H1 (cell line): ENCODE measurements at places on chromosomes 11 and 22. TPM values are rescaled to one million over a fixed set of nuclear protein-coding genes. Genes with fewer than 3 reads are reported as not detected.

DNA sequence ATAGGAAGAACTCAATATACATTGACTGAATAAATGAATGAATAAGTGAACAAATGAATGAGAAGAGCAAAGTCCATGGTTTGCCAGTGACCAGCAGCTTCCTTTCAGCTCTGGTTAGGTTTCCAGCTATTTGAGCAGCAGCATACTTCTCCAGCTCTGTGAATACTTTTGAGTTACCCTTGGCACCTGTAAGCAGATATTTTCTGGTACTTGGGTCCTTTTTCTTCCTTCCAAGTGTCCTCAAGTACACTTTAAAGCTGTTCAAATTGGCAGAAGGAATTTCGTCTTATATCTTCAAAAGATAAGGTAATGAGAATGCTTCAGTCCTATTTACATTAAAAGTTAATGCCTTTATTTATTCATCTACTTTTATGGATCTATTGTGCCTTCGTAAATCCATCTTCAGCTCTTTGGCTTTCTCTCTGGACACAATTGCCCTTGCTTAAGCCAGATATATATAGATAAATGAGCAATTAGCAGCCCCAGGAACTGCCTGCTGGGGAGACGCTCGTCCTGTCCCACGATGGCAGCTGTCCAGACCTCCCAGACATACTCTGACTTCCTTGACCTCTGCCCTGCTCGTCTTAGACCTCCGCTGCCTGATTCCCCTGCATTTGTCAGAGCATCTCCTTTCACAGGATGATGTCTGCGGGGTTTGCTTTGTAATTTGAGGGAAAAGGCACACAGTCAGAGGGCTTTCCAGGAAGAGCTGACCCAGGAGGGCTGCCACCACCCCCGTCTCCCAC is 926.3 kb downstream of the OPCML start:
- H3K27ac ChIP-seq = no peak overlapping the region
- H3K4me1 ChIP-seq = no peaks in the 10 kb centered on the region
- H3K36me3 ChIP-seq = no peaks in the 10 kb centered on the region
- no peak for DNase-seq

IL17REL gene
- 0.08 and 0.20 TPM in 2 replicates for total RNA-seq

MRGPRX4 gene
- total RNA-seq = not detected in 2 replicates

KCNJ5 gene
- not detected in 2 replicates for total RNA-seq

- H3K4me1 ChIP-seq = no peaks in the 10 kb centered on the region
- no peak overlapping the region for H3K4me3 ChIP-seq
- no peaks in the 10 kb centered on the region for H3K36me3 ChIP-seq
- DNase-seq = no peak
- no peak overlapping the region for H3K27ac ChIP-seq
These were observed 38.1 kb upstream of the OPCML start for GRCh38 chr11:133570376-133570775.

POTEH gene
- total RNA-seq = not detected in 2 replicates

- peak overlapping the region; percentile 44 for H3K4me3 ChIP-seq
- H3K27ac ChIP-seq = no peak overlapping the region
- no peaks in the 10 kb centered on the region; the same call in 1 of the 2 replicates for H3K36me3 ChIP-seq
- H3K27me3 ChIP-seq = no peaks in the 10 kb centered on the region
- peak; percentile 85 for DNase-seq
- peaks cover 24% of the 10 kb centered on the region for H3K4me1 ChIP-seq
These were observed 1.1 kb upstream of the CEND1 start for GRCh38 chr11:790721-791564.

CCDC89 gene
- total RNA-seq = not detected in 2 replicates
